ENCODE measurements at places on chromosomes 11 and 22.

DNA sequence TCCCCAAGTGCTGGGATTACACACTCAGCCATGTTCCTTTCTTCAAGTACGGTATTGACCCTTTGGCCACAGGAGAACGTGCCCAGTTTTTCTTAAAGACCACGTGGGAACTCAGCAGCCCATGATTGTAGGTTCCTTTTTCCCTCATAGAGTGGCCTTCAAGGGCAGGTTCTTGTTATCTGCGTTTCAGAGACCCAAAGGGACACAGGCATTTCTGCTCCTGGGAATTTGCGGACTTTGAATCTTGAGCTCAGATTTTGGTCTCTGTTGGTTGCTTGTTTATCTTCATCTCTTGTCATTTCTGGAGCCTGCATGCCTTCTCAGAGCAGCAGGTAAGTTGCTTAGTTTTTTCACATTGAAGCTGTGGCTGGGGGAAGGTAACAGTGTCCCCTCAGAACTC is 12.0 kb downstream of the MARK2 start:
- no peak for DNase-seq

- no peak for DNase-seq
These were observed 194.6 kb upstream of the CARD18 start for GRCh38 chr11:105334025-105334714.

- DNase-seq: no peak
These were observed 168.8 kb downstream of the GRIK4 start for GRCh38 chr11:120680322-120680721.

DNA sequence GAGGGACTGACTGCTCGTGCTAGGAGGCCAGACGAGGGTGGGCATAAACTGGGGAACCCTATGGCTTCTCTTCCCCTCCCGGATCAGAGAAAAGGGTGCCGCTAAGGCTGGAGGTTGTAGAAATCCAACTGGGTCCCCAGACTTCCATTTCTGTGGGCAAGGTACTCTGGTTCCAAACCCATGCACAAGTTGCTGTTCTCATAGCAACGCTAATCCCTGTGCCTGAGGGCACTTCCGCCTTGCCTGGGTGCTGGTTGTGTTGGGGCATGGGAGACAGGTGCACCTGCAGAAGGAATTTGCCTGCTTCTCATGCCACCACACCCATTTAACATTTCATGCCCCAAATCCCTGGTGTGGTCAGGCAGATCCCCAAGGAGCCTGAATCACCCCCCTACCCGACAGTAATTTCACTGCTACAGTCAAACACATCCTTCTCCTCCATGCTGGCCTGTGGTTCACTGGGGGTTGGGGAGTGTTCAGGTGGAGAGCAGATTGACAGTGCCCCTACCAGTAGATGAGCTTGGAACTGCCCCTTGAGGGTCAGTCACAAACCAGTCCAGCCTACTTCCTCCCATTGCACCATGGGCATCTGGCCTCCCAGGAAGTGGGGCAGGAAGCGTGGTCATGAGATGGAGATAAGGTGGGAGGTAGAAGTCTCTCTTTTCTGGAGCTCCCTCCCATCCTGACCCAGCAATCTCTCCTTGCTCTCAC is 1.2 kb downstream of the C2CD2L start:
- no peak for DNase-seq

- DNase-seq: no peak
These were observed 86.0 kb downstream of the C11orf87 start for GRCh38 chr11:109507836-109508561.

DNA sequence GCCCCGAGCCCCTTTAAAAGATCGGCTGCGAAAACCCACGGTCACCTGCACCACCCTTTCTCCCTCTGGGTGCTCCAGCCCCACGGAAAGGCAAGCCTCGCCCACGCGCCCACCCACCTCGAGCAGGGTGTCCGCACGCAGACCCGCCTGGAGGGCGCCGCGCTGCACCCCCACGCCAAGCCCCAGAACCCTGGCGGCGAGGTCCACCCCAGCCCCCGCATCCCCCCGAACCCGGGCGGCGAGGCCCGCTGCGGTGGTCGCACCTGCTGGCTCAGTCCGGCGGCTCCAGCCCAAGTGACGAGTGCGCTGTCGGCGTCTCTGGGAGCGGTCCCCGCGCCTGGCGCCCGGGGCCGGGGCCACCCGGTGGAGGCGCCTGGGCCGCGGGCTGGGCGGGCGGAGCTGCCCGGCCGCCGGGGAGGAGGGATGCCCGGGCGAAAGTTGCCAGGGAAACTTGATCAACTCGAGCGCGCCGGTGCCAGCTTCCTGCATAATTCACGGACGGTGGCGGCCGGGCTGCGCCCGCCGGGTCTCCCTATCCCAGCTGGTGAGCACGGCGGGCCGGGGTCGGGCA is 1.1 kb downstream of the SHANK2 start:
- DNase-seq: no peak

DNA sequence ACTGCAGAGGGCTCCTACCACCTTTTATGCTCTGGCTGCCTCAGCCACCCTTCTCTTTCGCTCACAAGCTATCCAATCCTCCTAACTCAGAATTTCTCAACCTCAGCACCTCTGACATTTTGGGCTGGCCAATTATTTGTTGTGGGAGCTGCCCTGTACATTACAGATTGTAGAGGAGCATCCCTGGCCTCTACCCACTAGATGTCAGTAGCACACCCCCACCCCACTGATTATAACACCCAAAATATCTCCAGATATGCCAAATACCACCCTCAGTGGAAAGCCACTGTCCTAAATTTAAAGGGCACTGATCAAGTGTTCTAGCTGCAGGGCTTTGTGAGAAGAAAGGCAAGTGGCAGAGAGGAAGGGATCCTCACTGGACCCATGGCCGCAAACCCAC is 443.1 kb downstream of the SOX6 start:
- no peak for DNase-seq

DNA sequence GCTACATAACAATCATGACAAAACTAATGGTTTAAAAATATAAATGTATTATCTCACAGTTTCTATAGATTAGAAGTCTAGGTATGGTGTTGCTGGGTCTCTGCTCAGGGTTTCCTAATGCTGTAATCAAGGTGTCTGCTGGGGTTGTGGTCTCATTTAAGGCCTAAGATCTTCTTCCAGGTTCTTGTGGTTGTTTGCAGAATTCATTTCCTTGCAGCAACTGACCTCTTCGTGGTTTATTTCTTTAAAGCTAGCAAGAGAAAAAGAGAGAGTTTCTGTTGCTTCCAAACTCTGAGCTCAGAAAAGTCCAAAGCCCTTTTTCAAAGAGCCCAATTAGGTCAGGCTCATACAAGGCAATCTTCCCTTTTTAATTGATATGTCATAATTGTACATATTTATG is 452.7 kb upstream of the CCDC179 start:
- DNase-seq: no peak

GRCh38 chr11:112016765-112017376 is 8.3 kb upstream of the DLAT start:
- DNase-seq: no peak

DNA sequence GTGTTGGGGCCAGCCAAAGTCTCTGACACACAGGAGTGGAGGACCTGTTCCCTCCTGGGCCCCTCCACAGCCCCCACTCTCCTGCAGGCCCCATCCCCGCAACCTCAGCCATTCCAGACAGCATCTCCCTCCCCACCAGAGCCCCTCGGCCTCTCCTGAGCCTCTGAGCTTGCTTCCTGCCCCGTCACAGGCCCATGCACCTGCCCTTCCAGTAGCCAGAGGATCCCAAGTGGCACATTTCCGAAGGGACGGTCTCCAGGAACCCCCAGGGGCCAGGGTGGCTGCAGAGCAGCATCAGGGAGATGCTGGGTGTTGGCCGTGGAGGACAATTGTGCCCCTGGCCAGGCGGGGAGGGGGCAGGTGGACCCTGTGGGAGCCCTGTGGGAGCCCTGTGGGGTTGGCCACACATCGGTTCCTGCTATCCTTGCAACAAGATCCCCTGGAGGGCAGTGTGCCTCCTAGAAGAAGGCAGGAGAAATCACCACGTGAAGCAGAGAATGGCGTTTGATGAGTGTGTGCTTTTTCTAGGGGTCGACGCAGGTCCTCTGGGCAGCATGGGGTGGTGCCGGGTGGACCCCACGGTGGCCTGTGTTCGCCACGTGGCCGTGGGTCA is 45.3 kb upstream of the PPARA start:
- DNase-seq: no peak

DNA sequence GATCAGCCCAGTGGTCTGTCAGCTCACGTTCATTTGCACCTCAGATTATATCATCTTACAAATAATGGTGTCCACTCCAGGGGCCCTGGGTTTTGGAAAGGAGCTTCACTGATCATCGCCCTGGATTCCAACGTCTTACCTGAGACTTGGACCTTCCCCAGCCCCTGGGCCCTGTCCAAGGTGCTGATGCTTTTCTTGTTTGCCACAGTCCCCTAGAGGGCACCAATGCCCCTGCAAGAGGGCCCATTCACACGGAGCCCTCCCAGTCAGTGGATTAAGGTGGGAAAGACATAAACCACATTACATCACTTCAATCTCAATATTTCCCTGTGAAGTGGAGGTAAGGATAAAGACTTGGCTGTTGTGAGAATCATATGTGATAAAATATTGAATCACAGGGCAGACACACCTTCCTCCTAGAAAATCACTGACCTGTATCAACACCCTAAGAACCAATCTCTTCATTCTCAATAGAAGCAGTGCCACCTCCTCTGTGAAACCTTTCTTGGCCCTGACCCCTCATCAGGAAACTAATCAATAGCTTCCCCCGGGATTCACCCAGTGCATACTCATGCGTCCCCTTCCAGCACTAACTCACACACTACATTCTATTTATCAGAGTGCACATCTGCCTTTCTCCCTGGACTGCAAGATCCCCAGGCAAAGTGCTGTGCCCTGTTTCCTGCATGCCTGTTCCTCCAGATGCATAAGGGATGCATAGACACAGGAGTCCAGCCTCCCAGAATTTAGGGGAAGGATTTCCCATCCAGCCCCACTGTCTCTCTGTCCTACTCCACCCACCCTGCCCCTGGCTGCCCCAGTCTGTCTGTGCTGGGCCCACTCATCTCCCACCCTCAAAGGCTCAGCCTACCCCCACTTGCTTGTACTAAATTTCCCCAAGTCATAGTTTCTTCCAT is 167.0 kb downstream of the BUD13 start:
- DNase-seq: peak; percentile 3

GRCh38 chr11:66262696-66263095 is 5.7 kb upstream of the RAB1B start:
- DNase-seq: no peak

GRCh38 chr22:45349916-45350315 is 40.2 kb downstream of the FAM118A start:
- no peak for DNase-seq

DNA sequence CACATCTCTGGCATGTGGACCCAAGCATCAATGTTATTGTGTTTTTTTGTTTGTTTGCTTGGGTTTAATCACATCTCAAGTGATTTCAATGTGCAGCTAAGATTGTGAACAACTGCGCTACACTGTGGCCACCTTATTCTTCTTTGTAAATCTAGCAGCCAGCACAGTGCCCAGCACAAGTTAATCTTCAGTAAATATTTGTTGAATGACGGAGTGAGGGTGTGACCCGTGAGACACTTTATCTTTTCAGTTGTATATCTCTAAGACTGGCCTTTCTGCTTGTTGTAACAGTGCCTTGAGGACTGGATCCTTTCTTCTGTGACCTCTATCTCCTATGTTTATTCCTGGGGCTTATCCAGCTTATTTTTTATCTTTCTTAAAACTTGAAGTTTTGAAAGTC is 21.4 kb upstream of the AMOTL1 start:
- DNase-seq: no peak

GRCh38 chr11:26507229-26507628 is 64.8 kb downstream of the MUC15 start:
- no peak for DNase-seq

- DNase-seq: no peak
These were observed 6.5 kb downstream of the TIMP3 start for GRCh38 chr22:32808038-32808445.

DNA sequence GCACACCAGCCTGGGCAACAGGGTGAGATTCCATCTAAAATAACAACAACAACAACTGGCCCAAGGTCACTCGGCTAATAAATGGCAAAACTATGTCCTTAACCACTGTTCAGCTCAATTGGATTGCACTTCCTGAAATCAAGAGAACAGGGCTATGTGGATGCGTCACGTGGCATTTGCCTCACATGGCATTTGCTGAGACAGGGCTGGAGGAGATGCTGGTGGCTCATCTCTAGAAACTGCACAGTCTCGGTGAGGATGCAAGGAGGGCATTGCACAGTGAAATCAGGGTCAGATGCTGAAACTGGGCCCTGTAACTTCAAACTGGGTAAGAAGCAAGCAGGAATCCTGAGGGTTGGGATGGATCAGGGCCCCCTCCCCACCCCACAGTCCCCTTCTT is 171.9 kb downstream of the BUD13 start:
- no peak for DNase-seq

DNA sequence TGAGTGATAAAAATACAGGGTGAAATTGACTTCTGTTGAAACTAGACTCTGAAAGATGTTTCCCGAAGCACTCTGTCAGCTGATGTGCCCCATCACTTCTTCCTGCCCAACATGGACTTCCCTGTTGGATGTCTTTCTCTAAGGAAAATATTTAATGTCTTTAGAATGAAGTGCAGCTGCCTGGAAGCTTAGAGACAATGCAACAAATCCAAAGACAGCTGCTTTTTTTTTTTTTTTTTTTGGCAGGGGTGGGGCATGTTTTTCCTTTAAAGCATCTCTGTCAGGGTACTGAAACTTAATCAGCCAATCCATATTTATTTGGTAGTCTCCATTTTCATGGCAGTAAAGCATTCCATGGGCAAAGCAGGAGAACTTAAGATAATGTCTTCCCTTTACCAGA is 5.9 kb downstream of the JAM3 start:
- no peak for DNase-seq

- no peak for DNase-seq
These were observed 8.1 kb downstream of the CCDC15 start for GRCh38 chr11:124961972-124962609.

- DNase-seq: no peak
These were observed 473.7 kb downstream of the JRKL start for GRCh38 chr11:96863520-96863919.

GRCh38 chr22:17264321-17265052 is 45.3 kb upstream of the ADA2 start:
- no peak for DNase-seq

DNA sequence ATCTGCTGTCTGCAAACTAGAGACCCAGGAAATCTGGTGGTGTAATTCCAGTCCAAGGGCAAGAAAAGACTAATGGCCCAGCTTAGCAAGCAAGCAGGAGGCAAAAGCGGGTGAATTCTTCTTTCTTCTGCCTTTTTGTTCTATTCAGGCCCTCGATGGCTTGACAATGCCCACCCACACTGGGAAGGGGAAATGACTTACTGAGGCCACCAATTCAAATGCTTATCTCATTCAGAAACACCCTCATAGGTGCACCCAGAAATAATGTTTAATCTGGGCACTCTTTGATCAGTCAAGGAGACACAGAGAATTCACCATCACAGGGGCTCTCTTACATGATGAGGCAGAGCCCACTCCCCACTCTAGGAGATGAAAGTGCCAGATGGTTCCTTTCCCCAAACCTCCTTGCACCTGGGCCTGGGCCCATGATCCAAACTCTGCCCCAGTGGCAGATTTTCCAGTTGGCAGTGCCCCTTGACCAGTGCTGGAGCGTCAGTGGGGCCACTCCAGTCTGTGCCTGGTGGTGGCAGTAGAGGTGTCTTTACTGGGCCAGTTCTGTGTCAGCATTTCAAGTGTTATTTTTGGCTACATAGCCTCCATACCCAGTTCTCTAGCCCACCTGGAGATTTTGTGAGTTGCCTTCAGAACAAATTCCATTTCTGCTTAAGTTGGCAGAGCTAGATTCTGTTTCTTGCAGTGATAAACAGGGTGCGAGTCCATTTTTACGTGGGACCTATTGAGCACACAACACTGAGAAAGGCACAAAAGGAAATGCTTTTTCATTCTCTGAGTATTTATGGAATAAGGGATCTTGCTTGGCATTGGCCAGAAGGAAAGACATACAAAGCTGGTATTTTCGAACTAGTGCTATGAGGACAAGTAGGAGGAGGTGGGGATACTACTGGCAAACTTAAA is 7.5 kb downstream of the ELMOD1 start:
- DNase-seq: no peak

All from stimulated activated CD4-positive, alpha-beta T cell treated with anti-CD3 and anti-CD28 coated beads, Interleukin-4, amount 100 ng/mL, for 4 hours (primary cell).